CD4-positive, alpha-beta T cell treated with Interleukin-12 subunit alpha and Interleukin-12 subunit beta, for 1 hour (primary cell): ENCODE measurements at places on chromosomes 2 and 18.

- no peak for DNase-seq
Observed at GRCh38 chr2:234435836-234436481, 60.9 kb downstream of the ARL4C start.

GRCh38 chr2:197081294-197081693, 154.8 kb upstream of the PGAP1 start:
- no peak for DNase-seq

DNA sequence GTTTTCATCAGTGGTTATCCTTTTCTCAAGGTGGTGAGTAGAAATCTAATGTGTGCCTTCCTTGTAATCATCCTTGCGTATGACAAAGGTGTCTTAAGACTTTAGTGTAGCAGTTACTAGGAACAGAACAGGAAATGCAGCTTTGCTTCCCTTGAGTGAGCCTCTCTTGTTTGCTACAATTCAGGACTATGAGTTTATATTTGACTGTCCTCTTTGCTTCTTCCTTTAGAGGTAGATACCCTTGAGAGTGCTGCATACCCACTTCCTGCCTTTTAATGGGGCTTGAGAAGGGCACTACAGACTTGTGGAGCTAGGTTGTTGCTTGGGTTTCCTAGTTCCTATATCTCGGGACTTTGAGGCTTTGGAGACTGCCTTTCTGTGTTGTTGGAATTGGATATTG, 3.8 kb downstream of the KCNJ13 start:
- peak; percentile 7 for DNase-seq

GRCh38 chr2:212117926-212118325, 420.7 kb downstream of the ERBB4 start:
- no peak for DNase-seq

DNA sequence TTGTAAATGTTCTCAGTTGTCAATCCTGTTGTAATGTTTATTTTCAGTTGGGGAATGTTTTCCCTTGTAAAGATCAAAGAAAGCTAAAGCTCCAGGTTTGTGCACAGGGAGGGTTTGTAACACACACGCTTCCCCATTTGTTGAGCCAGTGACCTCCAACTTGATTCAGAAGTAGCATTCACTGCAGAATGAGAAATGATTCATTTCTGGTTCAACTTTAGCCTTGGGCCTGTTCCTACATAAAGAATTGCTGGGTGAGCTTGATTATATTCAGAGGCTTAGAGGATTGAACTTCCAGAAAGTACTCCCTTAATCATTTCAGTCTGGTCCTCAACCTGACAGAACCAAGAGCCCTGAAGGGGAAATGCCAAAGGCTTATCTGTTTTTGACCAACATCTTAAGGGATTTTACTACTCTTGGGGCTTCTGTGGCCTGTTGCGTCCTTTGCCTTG, 70.6 kb upstream of the CAVIN2 start:
- DNase-seq: no peak

DNA sequence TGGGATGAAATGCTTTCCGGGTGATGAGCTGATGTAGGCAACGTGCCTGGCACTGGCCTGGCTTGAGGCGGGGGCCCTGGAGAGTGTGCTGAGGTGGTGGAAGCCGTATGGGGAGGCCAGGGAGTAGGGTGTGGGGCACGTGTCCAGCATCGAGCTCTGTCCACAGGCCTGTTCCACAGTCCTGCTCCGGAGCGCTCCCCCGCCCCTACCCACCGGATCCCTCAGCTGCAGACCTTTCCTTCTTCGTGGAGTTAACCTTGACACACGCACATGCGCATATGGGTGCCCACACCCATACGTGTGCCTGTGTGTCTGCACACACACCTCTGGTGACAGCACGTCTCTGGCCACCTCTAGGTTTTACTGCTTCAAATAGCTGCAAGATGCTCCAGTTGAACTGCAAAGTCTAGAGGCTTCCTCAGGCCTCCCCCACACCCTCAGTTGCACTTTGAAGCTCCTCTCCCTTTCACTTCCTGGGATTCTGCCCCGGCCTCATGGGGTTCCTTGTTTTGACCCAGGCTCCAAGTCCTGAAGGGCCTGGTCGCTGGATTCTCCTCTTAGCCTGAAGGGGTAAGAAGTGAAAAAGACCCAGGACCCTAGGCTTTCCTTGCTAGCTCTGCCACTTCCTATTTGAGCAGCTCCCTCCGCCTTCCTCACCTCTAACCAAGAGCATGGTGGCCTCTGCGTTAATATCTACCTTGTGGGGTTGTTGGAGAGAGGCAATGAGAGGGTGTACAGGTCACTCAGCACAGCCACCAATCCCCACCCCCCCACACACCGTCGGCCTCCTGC, 49.5 kb downstream of the INHBB start:
- no peak for DNase-seq

DNA sequence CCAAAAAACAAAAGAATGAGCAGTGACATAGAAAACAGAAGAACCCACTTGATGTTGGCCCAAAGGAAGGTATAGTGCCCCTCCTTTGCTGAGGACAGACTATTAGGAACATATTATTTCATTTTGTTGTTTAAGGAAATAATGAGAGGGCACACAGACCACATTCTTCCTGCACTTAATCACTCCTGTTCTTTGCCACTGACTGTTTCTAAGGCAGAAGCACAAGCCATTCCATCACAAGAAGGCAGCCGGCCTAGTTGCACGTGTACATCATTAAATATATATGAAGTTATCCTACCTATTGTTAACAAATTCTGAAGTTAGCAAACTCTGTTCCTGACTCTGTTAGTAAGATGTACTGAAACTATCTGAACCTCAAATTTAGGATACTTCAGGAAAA, 110.0 kb downstream of the LNPK start:
- no peak for DNase-seq

GRCh38 chr2:100321179-100321865, 979 bp downstream of the LONRF2 start:
- DNase-seq: no peak

DNA sequence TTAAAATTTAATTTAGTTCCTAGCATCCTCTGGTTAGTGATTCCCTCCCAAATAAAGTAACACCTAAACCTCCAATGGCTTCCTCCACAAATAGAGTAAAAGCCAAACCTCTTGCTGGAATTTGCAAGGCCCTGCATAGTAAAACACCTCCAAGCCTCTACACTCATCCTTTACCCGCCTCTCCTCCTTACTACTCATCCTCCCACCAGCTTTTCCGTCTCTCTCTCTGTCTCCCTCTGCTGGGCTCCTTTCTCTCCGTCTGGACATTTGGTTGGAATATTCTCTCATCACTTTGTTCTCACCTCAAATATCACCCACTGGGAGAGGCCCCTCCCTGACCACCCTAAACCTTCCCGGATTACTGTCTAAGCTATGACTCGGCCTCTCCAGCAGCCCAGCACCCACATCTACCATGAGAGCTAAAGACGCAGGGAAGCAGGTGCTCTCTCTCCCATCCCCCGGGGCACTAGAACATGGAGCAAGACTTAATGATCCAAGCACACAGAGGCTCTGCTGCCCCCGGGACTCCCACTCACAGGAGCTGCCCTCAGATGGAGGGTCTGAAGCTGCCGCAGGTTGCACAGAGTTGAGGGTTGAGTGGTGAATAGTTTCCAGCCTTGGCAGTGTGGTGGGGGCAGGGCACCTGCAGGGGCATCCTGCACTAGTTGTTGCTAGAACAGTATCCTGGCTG, 167.2 kb downstream of the FBXO15 start:
- DNase-seq: no peak

DNA sequence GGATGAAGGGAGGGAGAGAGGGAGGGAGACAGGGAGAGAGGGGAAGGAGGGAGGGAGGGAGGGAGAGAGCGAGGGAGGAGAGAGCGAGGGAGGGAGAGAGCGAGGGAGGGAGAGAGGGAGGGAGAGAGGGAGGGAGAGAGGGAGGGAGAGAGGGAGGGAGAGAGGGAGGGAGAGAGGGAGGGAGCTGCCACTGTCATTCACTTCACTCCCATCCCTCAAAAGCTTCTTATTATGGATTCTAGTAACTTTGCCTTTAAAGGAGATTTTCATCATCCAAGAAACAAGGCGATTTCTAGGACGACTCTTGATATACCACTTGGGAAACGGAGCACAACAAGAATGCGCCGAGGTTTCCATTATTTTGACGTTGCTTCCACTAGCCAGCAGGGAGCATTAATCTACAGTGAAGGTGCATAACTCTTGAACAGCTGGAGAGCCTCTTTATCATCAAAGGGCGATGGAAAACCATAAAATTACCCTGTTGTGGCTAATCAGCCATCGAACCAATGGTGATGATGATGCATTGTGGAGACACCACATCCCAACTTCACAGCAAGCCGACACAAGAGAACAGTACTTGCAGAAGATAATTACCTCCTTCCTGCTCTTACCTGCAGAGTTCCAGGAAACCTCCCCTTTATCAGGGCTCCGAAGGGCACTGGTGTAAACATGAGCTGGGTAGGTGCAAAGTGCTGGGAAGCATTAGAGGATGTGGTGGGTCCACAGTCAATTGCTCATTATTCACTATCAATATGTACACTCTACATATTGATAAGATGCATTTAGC, 130.5 kb downstream of the EIPR1 start:
- DNase-seq: no peak

DNA sequence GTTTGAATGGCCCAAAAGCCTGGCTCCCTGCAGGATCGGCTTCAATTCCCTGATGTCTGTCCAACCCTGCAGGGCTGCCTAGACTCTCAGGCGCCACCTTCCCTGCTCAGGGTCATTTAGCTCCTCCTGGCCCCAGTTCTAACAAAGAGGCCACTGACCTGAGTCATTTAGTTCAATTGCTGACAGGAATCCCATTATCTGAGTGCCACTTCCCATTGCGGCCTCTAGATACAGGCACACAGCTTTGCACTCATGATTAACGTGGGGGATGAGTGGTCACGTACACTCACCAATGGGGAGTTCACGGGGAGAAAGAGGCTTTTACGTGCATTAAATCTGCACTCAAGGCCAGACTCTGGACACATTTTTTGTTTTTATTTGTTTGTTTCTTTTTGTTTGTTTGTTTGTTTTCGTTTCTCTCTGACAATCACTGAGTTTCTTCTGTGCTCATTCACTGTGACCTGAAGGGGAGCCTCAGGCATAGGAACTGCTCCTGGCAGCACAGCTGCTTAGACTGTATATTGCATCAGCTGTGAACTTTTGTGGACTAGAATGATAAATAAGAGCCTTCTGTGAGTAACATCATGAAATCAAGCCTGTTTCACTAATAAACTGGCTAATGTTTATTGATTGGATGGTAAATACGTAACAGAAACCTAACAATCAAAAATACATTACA, 118.9 kb upstream of the CTNNA2 start:
- no peak for DNase-seq

GRCh38 chr18:57901825-57902589, 98.9 kb upstream of the ATP8B1 start:
- no peak for DNase-seq

DNA sequence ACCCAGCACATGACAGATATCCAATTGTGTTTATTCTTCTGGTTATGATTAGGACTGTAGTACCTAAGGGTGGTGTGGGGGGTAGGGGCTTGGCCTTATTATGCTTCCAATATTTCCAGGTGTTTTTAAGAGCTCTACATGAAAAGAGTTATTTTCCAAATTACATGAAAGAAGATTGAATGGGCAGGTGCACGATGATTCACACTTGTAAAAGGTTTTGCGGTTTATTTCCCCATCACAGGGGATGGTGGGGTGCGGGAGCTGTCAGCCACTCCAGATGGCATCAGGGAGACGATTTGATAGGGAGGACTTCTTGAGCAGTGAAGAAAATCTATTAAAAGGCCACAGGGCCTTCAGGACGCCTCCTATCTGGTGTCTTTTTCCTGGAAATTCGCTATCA, 15.1 kb upstream of the CCBE1 start:
- DNase-seq: no peak

DNA sequence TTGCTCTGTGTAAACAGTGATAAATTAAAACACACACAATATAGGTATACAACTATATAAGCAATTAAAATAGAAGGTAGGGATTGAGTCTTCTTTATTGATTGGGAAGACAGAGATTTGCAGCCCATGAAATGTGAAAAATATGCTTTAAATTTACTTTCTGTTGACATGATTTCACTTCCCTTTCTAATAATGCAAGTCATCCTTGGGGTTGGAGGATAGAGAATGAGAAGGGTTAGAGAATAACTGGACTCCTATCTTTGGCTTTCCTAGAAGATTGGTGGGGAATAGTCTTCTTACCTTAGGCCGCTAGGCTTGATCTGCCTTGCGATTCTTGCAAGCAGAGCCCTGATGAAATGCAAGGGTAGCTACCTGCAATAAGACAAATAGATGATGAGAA, 339.8 kb downstream of the NYAP2 start:
- DNase-seq: no peak

- DNase-seq: peak; percentile 50
Observed at GRCh38 chr2:168174756-168175155, 72.6 kb downstream of the STK39 start.

DNA sequence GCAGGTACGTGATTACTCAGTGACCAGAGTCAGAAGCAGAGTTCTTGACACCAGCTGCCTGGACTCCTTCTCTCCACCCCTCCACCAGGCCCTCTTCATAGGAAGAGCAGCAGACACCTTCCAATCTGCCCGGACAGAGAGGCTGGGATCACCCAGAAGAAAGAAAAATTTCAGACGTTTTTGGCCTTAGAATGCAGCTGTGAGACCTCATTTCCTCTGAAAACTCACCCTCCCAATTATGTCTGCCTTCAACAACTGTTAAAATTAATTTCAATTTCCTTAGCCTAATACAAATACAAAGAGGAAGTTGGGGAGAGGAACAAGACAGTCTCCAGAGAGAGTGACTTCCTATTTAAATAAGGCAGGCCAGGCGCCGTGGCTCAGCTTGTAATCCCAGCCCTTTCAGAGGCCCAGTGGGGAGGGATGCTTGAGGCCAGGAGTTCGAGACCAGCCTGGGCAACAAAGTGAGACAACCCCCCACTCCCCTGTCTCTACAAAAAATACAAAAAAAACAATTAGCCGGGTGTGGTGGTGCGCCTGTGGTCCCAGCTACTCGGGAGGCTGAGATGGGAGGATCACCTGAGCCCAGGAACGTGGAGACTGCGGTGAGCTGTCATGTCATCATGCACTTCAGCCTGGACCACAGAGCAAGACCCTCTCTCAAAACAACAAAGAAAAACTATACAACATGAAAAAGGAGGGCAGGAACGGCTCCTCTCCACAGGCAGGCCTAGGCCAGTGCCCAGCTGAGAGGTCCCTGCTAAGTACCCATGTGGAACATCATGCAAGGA, 1.6 kb downstream of the SLC66A2 start:
- peak; percentile 17 for DNase-seq

- DNase-seq: no peak
Observed at GRCh38 chr2:238498188-238498587, 71.5 kb downstream of the ASB1 start.

- DNase-seq: no peak
Observed at GRCh38 chr2:95069465-95069864, 44.0 kb downstream of the MAL start.

- DNase-seq: no peak
Observed at GRCh38 chr2:178927173-178927572, 120.0 kb upstream of the TTN start.
